ENCODE measurements at places on chromosomes 7 and 10.

DNA sequence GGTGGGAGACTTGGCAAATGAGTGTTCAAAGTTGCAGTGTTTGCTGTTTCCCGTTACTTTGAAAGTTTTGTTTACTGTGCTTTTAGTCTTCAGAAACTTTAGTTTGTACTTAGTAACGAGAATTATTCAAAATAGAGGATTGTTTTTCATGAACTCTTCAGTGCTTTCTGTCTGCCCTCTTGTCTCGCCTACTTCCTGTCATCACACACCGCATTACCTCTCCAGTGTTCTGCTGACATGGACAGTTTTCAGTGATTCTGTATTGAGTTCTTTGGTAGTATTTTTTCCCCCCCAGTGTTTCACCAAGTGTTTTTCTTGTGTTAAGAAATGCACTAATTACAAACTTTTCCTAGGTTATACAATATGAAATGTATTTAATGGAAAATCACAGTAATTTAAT lies 207.0 kb downstream of the MLLT10 start:
- no peak for DNase-seq

- DNase-seq = no peak
These were observed 693.9 kb downstream of the PARD3 start for GRCh38 chr10:34121125-34121753.

DNA sequence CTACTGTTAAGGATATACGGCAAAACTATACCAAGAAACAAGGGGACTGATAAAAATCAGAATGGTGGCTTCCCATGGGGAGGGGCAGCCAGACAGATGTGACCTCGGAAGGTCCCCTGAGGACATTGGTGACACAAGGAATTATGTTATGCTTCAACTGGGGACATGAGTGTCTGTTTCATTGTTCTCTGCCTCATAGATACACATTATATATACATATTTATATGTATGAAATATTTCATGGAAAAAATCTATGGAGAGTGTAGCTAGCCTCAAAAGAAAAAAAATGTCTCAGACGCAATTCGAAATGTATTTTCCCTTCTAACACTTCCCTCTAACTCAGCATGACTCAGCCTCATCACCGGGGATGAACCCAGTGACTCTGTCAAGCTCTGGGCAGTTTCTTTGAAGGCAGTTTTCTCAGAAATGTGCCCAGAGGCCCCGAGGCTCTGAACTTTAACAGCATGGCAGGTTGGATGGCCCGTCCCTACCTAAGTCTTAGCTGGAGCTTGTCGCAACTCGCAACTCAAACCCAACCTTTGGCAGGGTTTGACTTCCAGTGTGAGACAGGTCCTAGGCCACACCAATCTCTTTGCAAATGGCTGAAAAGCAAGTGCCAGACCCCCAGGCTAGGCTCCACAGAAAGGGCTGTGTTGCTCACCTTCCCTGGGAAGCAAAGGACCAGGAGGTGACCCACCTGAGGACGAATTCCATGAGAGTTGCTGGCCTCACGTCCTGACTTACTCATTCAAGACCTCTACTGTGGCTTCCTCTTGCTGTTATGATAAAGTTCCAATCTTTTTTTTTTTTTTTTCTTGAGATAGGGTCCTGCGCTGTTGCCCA lies 86.9 kb downstream of the CARD11 start:
- DNase-seq = peak; percentile 53

DNA sequence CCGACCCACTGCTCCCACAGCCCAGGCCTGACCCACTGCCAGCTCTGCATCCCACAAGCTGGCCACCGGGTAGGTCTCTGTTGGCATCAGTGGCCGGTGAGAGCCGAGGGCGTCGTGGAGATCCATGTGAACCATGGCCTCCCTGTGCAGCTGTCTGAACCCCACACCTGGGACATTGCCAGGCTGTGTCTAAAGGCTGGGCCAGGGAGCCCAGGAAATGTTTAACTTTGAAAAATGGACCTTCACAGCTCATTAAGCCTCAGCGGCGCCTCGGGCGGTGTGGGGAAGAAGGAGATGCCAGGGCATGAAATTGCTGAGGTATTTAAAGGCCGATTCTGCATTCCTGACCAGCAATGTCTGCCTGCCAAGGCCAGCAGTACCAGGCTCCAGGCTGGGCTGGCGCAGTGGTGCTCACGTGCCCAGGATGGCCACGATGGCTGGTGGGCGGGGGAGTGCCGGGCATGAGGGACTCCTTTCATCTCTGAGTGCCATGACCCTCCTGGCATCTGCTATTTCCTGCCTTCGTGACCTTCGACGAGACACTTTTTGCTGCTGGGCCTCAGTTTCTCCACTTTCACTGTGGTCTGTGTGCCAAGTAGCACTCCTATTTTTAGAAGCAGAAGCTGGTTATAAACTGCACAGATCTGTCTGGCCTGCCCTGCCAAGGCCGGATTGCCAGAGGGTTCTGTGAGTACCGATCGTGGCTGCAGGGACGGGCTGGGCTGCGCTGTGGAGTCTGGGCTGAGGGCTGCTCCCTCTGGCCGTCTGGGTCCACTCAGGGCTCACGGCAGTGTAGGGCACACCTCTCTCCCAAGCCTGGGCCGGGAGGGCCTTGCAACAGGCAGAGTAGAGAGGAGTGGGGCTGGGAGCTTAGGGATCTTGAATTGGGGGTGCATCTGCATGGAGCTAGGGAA lies 21.8 kb downstream of the ELFN1 start:
- no peak for DNase-seq

- no peak for DNase-seq
These were observed 351.9 kb upstream of the LRGUK start for GRCh38 chr7:133775201-133775600.

GRCh38 chr7:2231992-2232765 lies 566 bp downstream of the MAD1L1 start:
- no peak for DNase-seq

DNA sequence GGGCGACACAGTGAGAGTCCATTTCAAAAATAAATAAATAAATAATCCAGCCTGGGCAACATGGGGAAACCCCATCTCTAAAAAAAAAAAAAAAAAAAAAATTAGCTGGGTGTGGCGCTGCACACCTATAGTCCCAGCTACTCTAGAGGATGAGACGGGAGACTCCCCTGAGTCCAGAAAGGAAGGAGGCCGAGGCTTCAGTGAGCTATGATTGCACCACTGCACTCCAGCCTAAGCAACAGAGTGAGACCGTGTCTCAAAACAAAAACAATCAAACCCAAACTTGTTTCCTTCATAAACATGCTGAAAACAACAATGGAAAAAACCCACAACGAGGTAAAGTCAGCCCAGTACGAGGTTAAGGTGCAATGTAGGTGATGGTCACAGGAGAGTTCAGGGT lies 1.2 kb downstream of the COX19 start:
- no peak for DNase-seq

DNA sequence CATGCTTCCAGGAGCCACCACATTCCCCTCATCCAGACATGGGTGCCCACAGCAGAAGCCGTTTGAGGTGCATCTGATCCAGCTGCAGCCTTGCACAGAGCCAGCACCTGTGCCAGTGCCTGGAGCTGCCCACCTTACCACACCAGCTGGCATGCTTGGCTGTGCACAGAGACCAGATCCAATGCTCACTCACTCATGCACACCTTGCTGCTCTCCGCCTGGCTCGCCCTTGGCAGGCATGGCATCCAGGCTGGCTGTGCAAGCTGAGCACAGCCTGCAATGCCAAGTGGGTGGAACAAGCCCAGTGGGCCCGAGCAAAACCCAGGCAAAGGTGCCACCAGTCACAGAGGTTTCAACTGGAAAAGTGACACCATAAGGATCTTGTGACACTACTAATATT lies 66.9 kb upstream of the SEMA3A start:
- no peak for DNase-seq

DNA sequence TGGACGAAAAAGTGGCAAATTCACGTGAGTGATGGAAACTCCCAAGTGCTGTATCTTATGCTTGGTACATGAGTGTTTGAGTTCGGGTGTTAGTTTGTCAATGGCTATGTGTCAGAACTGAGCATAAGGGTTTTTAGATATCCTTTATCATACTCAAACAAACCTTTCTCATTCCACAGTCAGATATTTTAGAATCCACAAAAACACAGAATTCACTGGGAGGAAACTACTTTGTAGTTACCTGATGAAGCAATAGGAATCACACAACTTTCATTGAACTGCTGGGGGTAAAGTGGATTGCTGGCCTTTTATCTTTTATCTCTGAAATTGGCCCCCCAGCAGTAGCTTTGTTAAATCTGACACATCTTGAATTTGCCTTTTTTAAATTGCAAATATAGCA lies 64.0 kb downstream of the DKK1 start:
- DNase-seq = no peak

- peak; percentile 13 for DNase-seq
These were observed 25.6 kb upstream of the CRTAC1 start for GRCh38 chr10:98055841-98056516.

- no peak for DNase-seq
These were observed 113.1 kb downstream of the INPP5A start for GRCh38 chr10:132650611-132651250.

DNA sequence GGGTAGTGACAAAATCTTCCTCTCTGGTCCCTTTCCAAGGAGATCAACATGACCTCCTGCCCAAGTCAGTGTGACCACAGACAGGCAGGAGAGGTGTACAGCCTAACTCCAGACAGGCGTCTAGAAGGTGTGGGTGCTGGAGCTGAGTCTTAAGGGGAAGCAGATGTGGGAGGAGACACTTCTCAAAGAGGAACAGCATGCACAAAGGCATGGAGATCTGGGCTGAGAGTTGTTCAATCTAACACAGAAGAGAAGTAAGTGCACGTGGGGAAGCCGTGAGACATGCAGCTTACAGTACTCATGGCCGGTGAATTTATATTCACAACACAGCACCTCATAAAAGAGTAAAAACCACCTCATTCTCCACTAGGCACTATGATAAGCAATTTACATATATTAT lies 23.8 kb upstream of the GSDME start:
- DNase-seq = no peak

DNA sequence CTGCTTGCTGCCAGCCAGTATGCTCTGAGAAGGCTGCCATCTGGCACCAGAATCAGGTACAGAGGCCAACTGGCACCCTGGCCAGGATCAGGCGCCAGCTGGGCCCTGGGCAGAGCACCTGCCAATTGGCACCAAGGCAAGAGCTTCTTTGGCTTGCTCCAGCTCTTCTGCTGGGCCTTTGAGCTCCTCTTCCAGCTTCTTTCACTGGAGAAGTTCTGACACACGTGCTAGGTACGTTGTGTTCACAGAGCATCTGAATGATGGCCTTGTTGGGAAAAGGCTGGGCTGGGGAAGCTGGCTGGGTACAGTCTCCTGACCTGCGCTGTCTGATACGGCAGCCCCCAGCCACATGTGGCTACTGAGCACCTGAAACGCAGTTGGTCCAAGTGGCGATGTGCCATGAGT lies 31.7 kb upstream of the OPALIN start:
- DNase-seq = no peak

DNA sequence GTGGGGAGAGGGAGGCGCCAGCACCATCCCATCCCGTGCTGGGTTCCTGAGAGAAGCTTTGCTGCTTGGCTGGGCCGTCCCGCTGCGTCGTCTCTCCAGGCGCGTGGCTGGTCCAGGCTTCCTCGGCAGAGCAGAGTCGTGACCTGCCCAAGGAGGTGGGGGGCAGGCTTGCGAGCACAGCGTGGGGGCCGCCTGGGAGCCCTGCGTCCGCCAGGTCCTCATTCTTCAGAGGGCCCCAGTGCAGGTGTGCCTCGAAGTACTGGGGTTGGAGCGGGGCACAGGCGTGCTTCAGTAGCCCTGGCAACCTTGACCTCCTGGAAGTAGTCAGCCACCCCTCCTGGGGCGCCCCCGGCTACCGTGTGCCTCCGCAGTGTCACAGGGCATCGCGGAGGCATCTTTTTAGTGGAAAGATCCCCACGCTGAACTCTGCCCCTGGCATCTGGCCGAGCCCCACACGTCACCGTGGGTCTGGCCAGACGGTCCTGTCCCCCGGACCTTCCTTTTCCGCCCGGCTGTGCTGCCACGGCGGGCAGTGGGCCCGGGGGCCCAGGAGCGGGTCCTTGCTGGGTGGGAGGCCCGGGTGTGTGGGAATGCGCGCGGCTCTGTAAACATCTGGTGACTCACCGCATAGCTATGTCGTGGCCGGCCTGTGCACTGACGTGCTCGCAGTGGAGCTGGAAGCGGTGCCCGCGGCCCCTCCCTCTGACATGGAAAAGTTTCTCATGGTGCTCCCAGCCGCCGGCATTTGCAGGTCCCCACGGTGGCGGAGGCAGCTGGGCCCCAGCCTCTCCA lies 6.4 kb downstream of the MAFK start:
- peak; percentile 98 for DNase-seq

DNA sequence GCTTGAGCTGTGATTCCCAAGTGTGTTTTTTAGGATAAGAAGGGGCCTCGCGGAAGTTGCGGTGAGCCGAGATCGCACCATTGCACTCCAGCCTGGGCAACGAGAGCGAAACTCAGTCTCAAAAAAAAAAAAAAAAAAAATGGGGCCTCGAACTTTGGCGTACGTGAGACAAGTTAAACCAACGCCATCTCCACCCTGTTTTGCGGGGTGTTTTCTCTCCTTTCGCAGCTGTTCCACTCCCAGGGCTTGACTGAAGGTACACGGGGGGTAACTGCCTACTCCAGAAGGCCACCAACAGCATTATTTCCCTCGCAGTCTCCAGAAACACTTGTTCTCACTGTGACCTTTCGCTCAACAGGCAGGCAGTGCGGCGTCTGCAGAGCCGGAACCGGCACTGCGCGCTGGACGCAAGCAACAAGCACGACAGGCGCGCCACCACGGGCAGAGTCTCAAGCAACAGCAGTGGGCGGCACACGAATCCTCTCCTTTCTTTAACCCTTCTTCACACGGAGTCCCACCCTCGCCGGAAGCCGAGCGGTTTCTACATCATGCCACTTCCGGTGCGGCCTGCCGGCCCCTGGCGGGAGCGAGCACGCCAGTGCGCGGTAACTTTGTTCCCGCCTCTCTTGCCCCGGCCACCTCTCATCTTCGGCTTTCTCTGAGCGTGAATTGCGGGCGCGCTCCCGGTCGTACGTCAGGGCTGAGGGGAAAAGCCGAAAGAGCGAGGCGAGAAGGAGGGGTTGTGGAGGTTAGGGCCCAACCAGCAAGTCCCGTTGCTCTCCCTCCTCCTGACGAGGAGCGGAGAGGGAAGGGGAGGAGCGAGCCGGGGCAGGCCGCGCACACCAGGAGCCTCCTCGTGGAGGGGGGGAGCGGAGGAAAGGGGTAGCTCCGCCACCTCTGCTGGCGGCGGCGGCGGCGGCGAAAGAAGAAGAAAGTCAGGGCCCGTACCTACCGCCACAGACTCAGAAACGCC lies 814 bp upstream of the CDK13 start:
- peak; percentile 100 for DNase-seq

DNA sequence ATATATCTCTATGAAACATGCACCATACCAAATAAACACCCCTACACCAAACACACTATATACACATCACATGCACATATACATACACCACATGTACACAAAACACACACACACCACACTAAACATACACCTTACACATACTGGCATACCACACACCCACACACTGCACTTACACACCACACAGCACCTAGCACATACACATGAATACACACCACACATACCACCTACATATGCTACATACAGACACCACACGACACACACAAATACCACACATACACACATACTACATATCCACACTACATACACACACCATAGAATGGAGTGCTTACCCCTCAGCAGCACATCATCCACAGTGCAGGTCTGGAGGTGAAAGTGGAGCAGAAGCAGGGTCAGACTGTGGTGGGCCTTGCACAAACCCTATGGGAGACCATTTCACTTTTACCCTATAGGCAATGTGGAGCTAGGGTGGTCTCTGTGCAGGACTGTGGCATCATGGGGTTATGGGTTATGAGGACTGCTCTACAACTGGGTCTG lies 64.6 kb downstream of the WDFY4 start:
- DNase-seq = no peak
